ENCODE measurements at places on chromosomes 4 and X. TPM values are rescaled to one million over a fixed set of nuclear protein-coding genes. Genes with fewer than 3 reads are reported as not detected.
A peak's percentile ranks its signal among the peaks of the same experiment; 100 is the strongest.

DNA sequence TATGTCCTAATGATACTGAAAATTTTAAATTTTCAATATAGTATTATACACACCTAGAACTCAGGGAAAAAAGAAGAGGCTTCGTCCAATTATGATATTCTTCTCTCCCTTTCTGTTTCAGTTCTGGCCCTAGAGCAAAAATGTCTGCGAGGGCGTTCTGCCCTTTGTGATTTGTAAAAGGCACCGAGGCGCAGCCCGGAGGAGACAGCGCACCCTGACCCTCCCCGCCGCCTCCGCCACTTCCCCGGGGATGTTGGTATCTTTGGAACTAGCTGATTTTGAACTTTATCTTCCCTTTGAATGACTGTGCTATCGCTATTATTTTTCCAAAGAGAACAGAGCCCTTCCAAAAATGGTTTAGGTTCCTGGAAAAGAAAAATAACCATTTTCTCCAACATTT, 173.2 kb upstream of the FAM9B start:
- DNase-seq, result peak; percentile 58

- DNase-seq, result no peak
Observed at GRCh38 chr4:144714166-144714565, 68.2 kb downstream of the HHIP start.

GRCh38 chr4:182175788-182176519, 67.2 kb upstream of the TENM3 start:
- no peak for DNase-seq

The IQSEC2 gene
- total RNA-seq, result 25.8 TPM

The CENPU gene
- total RNA-seq, result 3.3 TPM

The GLOD5 gene
- total RNA-seq, result 2.0 TPM

The SLC9A7 gene
- 6.5 TPM for total RNA-seq

The CXXC4 gene
- total RNA-seq, result 1.2 TPM

- no peak for DNase-seq
Observed at GRCh38 chr4:108738003-108738706, 24.7 kb downstream of the ETNPPL start.

DNA sequence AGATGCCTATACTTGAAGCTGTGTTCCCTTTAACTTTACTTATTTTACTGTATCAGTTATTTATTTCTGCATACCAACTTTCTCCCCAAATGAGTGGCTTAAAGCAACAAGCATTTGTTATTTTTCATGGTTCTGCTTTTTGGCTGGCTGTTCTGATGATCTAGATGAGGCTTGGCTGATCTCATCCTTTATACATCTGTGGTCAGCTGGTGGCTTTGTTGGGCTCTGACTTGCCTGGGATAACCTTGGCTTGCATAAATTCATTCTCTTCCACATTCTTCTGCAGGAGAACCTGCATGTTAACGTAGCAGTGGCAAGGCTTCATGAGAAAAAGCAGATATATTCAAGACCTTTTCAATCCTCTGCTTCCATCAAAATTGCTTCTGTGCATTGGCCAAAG, 1317.6 kb downstream of the ADGRL3 start:
- no peak for DNase-seq

DNA sequence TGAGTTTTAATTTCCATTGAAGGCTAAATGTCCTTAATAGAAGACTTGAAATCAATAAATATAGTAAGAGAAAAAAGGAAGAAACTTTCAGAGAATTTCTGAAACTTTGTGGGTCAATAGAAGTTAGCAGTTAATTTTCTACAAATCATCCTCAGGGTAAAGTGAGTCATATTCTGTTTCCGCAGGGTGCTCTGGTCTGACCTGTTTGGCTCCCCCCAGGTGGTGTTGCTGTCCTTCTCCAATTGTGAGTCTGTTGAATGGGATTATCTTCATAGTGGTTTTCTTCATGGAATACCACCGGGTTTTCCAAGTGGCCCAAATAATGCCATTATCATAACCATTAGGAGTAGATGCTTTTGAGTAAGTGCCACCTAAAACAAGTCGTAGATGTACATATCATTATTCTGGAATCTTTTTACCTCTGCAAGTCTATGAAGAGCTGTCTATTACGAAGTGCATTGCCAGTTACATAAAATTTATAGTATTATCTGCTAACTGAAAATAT, 7.7 kb downstream of the FGG start:
- no peak for DNase-seq

- no peak for DNase-seq
Observed at GRCh38 chr4:113006632-113007031, 42.8 kb upstream of the ANK2 start.

The CCDC120 gene
- total RNA-seq, result 9.3 TPM

GRCh38 chr4:89579771-89580170, 257.2 kb downstream of the SNCA start:
- DNase-seq, result no peak

DNA sequence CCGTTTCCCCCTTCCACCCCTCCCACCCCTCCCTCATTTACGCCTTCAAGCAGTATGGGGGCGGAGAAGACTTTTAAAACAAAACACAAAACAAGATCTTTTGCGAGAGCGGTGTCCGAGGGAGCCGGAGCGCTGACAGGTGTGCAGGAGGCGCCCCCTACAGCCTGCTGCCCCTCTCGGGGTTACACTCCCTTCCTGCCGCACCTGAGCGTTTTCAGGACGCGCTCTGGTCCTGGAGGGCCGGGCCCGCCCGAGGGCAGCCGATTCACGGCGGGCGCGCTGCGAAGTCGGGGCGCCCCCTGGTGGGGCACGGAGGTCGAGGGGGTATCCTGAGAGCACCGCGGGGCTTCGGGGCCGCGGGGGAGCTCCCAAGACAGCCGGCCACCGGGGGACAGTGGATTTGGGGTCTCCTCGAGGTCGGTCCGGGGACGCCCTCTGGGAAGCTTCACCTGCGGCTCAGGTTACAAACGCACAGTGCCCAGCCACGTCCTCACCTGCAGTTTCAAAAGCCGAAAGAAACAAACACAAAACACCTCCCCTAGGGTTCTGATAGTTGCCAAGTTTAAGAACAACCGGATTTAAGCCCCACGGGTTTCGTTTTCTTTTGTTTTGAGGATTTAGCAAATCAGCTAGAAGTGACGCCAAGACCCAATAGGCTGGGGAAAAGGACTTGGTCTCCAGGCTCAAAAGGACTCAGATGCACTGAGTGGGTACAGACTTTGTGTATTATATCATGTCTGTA, 8.0 kb upstream of the NEUROG2 start:
- DNase-seq, result peak; percentile 94

GRCh38 chrX:48498374-48498809, 10.4 kb upstream of the PORCN start:
- no peak for DNase-seq

- no peak for DNase-seq
Observed at GRCh38 chr4:36128689-36129088, 115.6 kb downstream of the ARAP2 start.

DNA sequence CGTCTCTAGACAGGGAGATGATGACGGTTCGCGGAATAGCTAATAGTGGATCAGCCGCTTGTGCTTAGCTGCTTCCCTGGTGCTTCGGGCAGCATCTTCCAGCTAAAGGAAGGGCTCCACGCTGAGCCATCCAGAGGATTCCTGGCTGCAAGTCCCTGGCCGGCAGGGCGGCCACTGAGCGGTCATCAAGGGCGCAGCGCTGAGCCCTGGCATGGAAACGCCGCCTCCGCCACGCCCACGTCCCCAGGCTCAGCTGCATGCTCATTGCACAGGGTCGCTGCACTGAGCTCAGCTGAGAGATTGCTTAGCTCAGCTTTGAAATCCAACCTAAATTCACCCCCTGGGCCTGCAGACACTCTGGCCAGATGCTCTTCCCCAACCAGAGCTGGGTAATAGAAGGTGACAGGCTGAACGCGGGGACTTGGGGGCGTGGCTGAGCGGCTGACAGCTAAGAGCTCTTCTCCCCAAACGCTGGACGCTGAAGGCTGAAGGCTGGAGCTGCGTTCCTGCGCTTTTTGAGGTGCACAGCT, 118.2 kb upstream of the KIT start:
- DNase-seq, result peak; percentile 42

- DNase-seq, result no peak
Observed at GRCh38 chr4:158999166-158999682, 103.7 kb upstream of the RAPGEF2 start.

The PCYT1B gene
- total RNA-seq, result 0.54 TPM

DNA sequence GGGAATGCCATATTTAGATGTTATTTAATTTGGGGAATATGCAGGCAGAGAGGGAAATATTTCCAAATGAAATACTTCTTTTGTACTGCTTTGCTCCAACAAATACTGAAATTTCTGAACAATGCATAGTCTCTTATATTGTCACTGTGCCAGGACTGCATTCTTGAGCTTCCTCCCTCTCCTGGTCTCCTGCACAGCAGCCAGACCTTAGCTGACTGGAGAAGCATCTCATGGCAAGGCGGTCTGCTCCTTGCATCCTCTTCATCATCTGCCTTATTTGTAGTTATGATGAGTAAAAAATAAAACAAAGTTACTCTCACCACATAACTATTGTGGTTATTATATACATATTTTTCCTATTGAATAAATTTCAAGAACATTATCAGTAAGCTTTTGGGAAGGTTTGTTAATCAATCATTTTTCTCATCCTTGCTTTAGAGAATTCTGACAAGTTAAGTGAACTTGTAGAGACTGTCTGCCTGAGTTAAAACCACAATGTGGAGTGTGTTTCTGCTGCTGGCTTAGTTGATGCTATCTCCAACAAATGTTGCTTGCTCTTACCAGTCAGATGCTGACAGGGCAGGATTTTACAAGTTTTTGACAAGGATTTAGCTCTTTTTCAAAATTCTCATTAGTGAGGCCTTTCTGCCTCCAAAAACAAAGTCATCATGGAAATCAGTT, 153.6 kb downstream of the SOWAHB start:
- no peak for DNase-seq

The SSX4B gene
- not detected for total RNA-seq

DNA sequence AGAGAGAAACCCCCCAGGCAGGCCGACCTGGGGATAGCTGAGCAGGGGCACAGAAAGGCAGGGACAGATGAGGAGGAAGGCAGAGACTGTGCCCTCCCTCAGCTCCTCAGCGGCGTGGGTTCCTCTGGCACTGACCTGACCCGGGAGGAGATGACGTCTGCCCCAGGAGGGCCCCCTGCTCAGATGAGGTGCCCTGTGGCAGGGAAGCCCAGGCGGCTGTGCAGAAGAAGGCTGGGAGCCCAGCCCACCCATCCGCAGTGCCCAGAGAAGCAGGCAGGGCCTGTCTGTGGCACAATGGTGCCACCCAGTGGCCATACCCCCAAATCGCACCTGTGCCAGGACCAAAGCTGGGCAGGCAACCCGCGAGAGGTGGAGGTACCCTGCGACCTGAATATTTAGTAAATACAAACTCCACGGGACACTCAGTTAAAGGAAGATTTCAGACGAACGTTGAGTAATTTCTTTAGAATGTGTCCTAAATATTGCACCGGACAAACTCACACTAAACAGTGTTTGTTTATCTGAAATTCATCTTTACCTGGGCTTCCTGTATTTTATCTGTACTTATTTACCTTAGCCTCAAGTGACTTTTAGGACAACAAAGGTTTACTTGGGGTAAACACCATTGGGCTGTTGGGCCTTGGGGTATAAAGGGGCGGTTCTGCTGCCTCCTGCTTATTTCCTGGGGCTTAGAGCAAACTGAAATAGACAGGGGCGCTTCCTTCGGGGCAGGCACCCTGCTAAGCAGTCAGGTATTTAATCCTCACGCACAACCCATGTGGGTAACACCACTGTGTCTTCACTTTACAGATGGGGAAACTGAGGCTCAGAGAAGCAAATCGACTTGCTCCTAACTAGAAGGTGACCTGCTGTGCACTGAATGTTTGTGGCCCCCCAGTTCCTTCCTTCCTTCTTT, 46.5 kb upstream of the HMX1 start:
- DNase-seq, result peak; percentile 64

GRCh38 chr4:15043226-15043625, 40.9 kb downstream of the CPEB2 start:
- no peak for DNase-seq

DNA sequence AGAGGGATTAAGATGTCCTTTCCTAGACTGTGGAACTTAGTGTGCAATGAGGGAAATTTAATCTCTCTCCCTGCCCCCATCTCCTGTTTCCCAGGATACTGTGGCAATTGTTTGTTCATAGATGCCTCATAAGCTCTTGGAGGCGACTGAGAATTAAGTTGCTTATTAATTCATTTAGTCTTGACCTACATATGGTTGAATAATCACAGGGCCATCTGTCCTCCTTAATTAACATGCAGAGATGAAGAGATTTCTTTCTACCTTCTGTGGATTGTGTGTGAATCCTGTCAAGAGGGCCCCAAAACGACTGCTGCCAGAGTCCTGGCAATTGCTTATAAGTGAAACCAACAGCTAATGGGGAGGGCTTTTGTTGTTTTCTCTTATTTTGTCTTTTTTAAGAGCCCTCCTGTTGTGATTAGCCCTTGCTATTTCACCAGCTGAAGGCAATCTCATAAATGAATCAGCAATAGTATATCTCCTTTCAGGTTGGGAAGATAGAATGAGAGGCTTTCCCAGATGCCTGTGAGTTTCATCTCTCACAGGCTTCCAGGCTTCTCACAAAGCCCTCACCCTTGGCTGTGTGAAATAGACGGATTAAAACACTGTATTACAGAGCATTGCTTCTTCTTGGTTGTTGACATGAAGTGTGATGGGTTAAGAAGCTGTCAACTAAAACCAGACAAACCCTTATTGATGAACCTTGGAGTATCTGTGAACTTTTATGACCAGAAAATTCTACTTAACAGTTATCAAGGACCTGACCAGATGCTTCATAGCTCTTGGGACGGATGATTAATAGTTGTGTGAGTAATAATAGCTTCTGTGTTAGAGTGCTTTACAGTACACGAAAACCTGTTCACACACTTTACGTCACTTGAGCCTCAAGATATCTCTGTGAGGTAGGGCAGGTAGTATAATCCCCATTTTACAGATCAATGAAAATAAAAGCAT, 58.5 kb downstream of the PGRMC2 start:
- DNase-seq, result no peak

The RBMXL3 gene
- not detected for total RNA-seq

The ADGRG2 gene
- total RNA-seq, result 1.7 TPM

DNA sequence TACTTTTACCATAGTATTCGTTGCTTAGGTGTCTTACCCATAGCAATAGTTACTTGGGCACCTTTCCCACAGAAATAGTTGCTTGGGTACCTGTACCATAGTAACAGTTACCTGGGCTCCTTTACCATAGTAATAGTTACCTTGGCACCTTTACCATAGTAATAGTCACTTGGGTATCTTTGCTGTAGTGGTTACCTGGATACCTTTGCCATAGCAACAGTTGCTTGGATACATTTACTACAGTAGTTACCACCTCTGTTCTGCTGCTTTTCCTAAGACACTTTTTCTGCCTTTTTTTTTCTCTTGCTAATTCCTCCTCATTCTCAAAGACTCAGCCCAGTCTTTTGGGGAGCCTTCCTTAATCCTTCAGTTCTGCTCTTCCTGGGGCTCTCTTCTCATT, 272.8 kb upstream of the PUDP start:
- DNase-seq, result no peak
